Sciatic nerve (tissue), 2 donors: ENCODE measurements at places on chromosomes 7 and 10. TPM values are rescaled to one million over a fixed set of nuclear protein-coding genes. Genes with fewer than 3 reads are reported as not detected.

The DENND11 gene
- 26.6 TPM for total RNA-seq

The TFAM gene
- 28.1 TPM for total RNA-seq

The PANK1 gene
- total RNA-seq: 4.9 TPM

- no peak for DNase-seq
Observed at GRCh38 chr7:42319631-42320030, 82.6 kb upstream of the GLI3 start.

GRCh38 chr10:122665329-122665860 lies 34.3 kb downstream of the C10orf120 start:
- no peak for DNase-seq

DNA sequence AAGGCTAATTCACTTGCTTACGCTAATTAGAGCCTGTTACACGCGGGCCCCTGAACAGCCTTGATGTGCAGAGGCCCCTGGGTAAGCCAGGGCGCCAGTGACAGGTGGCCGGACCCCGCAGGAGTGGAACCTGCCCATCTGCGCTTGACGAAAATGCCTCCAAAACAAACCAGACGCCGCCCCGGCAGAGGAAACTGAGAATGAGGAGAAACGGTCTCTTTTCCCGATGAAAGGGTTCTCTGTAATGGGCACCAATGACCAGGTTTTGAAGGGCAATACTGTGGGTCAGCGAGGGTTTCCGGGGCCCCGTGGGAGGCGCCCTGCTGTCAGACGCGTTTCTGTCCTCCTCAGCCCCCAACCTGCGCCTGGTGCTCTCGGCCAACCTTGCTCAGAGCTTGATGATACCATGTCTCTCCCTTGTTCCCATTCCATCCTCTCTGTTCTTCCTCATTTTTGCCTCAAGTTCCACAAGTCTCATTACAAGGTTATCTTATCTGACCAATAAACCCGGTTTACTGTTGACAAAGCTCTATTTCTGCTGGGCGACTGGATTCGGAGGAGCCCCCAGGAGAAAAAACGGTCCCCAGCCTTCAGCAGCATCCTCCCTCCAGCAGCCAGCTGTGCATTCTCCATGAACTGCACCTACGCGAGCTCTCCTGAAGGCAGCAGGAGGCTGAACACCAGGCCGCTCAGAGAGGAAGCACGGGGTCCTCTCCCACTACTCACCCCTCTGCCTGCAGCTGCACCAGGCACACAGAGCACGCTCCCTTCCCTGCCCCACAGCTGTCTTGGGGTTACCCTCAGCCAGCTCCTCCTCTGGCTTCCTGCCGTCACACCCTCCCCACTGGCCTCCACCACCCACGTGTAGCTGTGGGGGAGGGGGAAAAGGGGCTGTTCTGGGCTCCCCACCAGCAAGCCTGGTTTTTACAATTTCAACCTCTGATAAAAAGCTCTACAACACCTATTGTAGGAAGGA lies 202.0 kb downstream of the MAD1L1 start:
- DNase-seq: peak; percentile 41

DNA sequence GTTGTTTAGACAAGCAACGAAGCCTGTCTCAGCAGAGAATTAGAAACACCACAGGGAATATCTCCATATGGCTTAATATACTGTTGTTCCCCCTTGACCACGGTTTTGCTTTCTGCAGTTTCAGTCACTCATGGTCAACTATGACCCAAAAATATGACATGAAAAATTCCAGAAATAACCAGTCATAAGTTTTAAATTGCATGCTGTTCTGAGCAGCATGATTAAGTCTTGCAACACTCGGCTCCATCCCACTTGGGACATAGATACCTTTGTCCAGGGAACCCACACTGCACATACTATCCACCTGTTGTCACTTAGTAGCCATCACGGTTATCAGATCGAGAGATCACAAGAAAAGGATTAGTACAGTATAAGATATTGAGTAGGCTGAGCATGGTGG lies 60.7 kb upstream of the FOXK1 start:
- no peak for DNase-seq

GRCh38 chr7:71735961-71736556 lies 604.1 kb downstream of the GALNT17 start:
- peak; percentile 83 for DNase-seq

DNA sequence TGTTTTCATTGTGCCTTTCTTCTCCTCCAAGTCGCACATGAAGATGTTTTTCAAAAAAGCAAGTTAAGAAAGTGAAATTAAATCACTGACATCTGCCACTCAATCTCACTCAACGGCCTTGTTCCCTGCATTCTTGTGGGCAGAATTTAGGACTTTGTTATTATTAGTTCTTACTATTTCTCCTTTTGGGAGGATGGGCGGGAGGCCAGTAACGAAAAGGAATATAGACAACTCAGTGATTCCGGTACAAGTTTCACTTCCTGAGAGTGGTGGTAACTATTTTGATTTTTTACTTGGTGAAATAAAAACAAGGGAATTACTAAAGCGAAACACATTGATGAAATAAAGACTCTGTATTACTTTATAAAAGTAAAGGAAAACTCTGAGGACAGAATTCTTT lies 231.9 kb upstream of the HABP2 start:
- DNase-seq: no peak

GRCh38 chr7:44387389-44387788 lies 62.0 kb upstream of the CAMK2B start:
- DNase-seq: peak; percentile 17
